ENCODE measurements at places on chromosomes 12 and 14. TPM values are rescaled to one million over a fixed set of nuclear protein-coding genes. Genes with fewer than 3 reads are reported as not detected.
A peak's percentile ranks its signal among the peaks of the same experiment; 100 is the strongest.

GRCh38 chr12:63319936-63320633, 169.1 kb upstream of the AVPR1A start:
- no peaks in the 10 kb centered on the region for H3K36me3 ChIP-seq
- H3K4me3 ChIP-seq, result no peak overlapping the region
- H3K27me3 ChIP-seq, result no peaks in the 10 kb centered on the region

DNA sequence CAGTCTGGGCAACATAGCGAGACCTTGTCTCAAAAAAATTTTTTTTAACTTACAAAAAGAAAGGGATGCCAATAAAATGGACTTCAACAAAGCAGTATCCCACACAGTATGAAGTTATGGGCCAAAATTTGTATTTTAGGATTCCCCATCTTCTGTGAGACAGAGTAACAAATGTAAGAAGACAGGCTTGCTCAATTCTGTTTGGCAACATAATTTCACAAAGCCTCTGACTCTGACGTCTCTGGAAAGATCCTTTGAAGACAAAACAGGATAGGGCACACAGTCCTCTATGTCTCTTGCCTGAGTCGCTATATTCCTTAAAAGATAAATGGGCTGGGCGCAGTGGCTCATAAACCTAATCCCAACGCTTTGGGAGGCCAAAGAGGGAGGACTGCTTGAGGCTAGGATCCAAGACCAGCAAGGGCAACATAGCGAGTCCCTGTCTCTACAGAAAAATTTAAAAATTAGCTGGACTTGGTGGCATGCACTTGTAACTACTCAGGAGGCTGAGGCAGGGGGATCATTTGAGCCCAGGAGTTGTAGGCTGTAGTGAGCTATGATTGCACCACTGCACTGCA, 1.1 kb upstream of the HOMEZ start:
- peak overlapping the region; percentile 82 for H3K4me3 ChIP-seq
- H3K27me3 ChIP-seq, result no peaks in the 10 kb centered on the region
- H3K36me3 ChIP-seq, result no peaks in the 10 kb centered on the region
- H3K4me1 ChIP-seq, result peaks cover 13% of the 10 kb centered on the region
- peak overlapping the region; percentile 82 for H3K27ac ChIP-seq
- no peak for DNase-seq

DNA sequence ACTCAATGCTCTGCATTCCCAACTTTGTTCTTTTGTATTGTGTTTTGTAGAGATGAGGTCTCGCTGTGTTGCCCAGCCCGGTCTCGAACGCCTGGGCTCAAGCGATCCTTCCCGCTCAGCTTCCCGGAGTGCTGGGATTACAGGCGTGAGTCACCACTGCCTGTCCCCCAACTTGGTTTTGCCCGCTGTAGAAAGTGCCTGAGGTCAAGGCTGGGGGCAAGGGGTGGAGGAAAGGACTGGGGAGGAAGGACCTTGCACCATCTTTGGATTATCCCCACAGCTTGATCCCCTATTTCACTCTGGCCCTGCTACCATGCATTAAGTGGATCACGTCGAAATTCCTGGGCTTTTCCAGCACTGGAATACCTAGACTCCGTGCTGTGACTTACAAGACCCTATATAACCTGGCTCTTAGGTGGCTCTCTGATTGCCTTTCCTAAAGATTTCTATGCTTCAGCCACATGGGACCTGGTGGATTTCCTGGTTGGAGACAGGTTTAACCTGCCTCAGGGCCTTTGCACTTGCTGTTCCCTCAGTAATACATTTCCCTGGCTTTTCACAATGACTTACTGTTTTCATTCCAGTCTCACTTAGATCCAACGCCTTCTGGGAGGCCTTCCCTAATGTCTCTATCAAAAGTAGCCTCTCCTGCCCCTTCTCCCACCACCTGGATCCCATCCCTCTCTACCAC, 608 bp upstream of the PIANP start:
- H3K27me3 ChIP-seq, result peaks cover 26% of the 10 kb centered on the region
- DNase-seq, result no peak
- H3K4me1 ChIP-seq, result peaks cover 5% of the 10 kb centered on the region
- no peak overlapping the region for H3K27ac ChIP-seq
- peak overlapping the region; percentile 30 for H3K4me3 ChIP-seq

GRCh38 chr14:106308839-106309389, 782.5 kb downstream of the TMEM121 start:
- H3K27ac ChIP-seq, result no peak overlapping the region
- H3K4me3 ChIP-seq, result no peak overlapping the region
- peak; percentile 60 for DNase-seq

DNA sequence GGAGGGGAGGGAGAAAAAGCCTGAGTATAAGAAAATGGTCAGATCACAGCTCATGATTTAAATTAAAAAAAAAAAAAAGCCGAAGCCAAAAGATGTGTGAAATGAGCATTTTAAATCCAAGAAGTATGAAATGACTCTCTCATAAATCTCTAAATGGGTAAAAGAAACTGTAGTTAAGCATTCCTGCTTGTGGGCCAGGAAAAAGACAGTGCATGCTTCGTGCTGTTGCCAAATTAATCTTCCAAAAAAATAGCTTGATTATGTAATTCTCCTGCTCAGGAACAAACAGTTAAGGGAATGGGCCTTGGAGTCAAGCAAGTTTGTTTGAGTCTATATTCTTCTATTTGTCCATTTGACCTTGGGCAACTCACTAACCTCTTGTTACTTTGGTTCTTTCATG, 325.4 kb upstream of the SEL1L start:
- no peak for DNase-seq
- no peaks in the 10 kb centered on the region for H3K36me3 ChIP-seq
- H3K4me1 ChIP-seq, result no peaks in the 10 kb centered on the region
- no peak overlapping the region for H3K4me3 ChIP-seq
- H3K27ac ChIP-seq, result no peak overlapping the region

DNA sequence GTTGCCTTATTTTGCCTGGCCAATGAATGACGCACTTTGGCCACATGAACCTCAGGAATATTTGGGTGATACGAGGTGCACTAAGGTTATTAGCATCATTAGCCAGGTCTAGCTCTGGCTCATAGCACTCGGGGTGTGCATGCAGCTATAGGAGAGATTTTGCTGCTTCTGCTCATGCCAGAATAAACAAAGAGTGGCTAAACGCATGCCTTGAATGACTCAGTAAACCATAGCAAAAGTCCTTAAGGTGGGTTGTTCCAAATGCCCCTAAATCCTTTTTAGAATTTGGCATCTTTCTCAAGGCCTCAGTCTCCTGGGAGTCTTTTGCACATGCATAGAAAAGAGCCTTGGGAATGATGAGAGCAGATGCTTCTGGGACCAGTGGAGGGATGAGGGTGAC, 343.7 kb upstream of the FKBP4 start:
- DNase-seq, result no peak
- H3K27ac ChIP-seq, result no peak overlapping the region
- H3K4me1 ChIP-seq, result no peaks in the 10 kb centered on the region
- H3K4me3 ChIP-seq, result no peak overlapping the region

- H3K27me3 ChIP-seq, result no peaks in the 10 kb centered on the region
- no peak overlapping the region for H3K4me3 ChIP-seq
- DNase-seq, result no peak
- H3K36me3 ChIP-seq, result no peaks in the 10 kb centered on the region
These were observed 183.8 kb downstream of the ACSS3 start for GRCh38 chr12:81261508-81262207.

Gene LGR5
- total RNA-seq, result not detected

Data from CD8-positive, alpha-beta memory T cell (primary cell).